ENCODE measurements at places on chromosomes 6 and 20. TPM values are rescaled to one million over a fixed set of nuclear protein-coding genes. Genes with fewer than 3 reads are reported as not detected.

MLIP gene
- 0.74 TPM for total RNA-seq

SOX18 gene
- total RNA-seq, result 0.70 TPM

ARMC12 gene
- total RNA-seq, result 1.0 TPM

DUSP15 gene
- total RNA-seq, result 0.31 TPM

POM121L2 gene
- not detected for total RNA-seq

TFAP2C gene
- 0.11 TPM for total RNA-seq

SIRPB2 gene
- 4.0 TPM for total RNA-seq

L3MBTL3 gene
- total RNA-seq, result 39.3 TPM

TBCC gene
- total RNA-seq, result 29.4 TPM

BIRC7 gene
- total RNA-seq, result not detected

ECT2L gene
- total RNA-seq, result not detected

LZTS3 gene
- total RNA-seq, result 7.5 TPM

RAET1G gene
- total RNA-seq, result not detected

LTB gene
- total RNA-seq, result not detected

PRICKLE4 gene
- 1.9 TPM for total RNA-seq

MEP1A gene
- not detected for total RNA-seq

HSPA1L gene
- 1.1 TPM for total RNA-seq

NKAIN2 gene
- 1.2 TPM for total RNA-seq

IL22RA2 gene
- not detected for total RNA-seq

BCAS1 gene
- total RNA-seq, result 1.4 TPM

FNDC1 gene
- not detected for total RNA-seq

ZNF133 gene
- 12.8 TPM for total RNA-seq

FAM217A gene
- total RNA-seq, result not detected

TCF15 gene
- total RNA-seq, result 0.24 TPM

IER3 gene
- total RNA-seq, result 33.5 TPM

CTAGE9 gene
- total RNA-seq, result not detected

PDE10A gene
- 2.7 TPM for total RNA-seq

OOEP gene
- not detected for total RNA-seq

CALHM4 gene
- total RNA-seq, result not detected

PBOV1 gene
- total RNA-seq, result not detected

NKAIN4 gene
- not detected for total RNA-seq

GJA1 gene
- 120 TPM for total RNA-seq

RSPO3 gene
- 0.39 TPM for total RNA-seq

SNPH gene
- total RNA-seq, result 0.43 TPM

SLC17A2 gene
- not detected for total RNA-seq

PLEKHG1 gene
- total RNA-seq, result 4.1 TPM

COL9A1 gene
- not detected for total RNA-seq

SLC22A16 gene
- not detected for total RNA-seq

TCF21 gene
- not detected for total RNA-seq

NNAT gene
- total RNA-seq, result not detected

SLC32A1 gene
- total RNA-seq, result not detected

TREML1 gene
- not detected for total RNA-seq

ARMH2 gene
- total RNA-seq, result not detected

NUP153 gene
- total RNA-seq, result 104 TPM

CGA gene
- not detected for total RNA-seq

Data from A673 (cell line).